Stimulated activated CD8-positive, alpha-beta memory T cell treated with anti-CD3 and anti-CD28 coated beads, Interleukin-4, amount 100 ng/mL, for 1 hour (primary cell): ENCODE measurements at places on chromosomes 13 and 19.

DNA sequence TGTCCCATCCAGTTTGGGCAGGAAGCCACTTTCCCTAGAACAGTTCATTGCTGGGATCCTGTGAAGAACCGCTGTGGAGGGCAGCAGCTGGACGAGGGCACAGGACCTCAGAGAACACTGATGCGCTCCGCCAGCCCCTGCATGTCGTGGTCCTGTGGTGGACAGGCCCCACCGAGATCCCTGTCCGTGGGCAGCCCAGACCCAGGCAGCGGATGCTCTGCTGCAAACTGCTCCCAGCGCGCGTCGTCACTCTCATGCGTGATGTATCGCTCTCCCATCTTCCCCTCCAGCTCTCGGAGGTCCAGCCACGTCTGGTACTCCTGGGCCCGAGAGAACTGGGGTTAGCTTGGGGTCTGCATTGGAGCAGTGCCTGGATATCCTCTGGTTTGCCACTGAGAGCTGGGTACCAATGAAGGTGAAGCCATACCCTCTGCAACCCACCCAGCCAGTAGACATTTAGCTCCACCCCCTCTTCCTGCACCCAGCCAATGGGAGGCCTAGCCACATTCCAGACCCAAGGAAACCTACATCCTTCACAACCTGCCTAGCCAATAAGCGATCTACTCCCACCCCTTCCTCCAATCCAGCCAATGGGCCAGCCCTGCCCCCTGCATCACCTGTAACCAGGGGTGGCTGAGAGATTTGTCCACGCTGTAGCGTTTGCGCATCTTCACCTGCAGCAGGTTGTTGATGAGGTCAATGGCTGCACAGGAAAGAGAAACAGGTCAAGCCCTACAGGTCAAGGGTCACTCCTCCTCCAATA is 13.6 kb upstream of the DACT3 start:
- no peak for DNase-seq

GRCh38 chr13:48295271-48295670 is 8.3 kb upstream of the RB1 start:
- no peak for DNase-seq

DNA sequence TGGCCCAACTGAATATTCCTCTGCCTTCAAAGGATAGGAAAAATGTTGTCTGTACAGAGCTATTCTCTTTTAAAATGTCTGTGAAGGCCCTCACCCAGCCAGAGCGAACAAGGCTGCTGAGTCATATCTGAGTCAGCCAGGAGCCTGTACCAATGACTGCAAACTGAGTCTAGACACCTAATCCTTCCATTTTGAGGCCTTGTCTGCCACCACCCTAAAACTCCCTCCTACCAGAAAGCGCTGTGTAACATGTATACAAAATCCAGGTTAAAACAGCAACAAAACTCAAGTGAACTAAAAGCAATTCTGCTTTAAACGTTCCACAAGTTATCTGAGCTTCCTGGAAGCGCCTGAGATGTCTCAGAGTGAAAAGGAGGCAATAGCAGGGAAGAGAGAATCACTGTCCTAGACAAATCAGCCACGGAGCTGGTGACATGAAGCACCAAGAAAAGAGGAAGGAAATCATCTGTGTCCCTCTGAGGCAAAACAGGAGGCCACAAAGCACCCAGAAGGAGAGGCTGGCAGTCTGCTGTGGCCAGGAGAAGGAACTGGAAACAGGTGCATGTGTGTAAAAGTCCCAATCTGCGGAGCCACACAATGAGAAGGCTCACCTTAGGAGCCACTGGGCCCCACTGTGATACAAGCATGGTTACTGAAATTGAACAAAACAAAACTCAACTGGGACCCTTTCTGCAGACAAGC is 10.2 kb downstream of the DHRS12 start:
- DNase-seq, result no peak

DNA sequence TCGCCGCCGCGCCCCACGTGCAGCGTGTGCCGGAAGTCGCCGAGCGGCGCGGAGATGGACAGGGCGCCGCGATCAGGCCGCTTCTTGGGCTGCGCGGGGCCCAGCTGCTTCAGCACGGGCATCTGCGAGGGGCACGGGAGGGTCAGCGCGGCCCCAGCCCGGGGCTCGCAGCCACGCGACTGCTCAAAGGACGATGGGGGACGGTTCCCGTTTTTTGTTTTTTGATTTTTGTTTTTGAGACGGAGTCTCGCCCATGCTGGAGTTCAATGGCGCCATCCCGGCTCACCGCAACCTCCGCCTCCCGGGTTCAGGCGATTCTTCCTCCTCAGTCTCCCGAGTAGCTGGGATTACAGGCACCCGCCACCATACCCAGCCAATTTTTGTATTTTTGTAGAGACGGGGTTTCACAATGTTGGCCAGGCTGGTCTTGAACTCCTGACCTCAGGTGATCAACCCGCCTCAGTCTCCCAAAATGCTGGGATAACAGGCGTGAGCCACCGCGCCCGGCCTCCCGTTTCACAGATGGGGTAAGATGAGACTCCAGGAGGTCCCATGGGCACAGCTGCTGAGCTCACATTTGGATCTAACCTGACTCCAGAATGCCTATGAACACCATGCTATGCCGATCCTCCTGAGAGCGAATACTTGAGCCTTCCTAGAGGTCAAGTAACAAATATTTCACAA is 2.0 kb upstream of the LENG9 start:
- no peak for DNase-seq

- DNase-seq, result no peak
Observed at GRCh38 chr19:46993622-46994021, 26.0 kb upstream of the NPAS1 start.

DNA sequence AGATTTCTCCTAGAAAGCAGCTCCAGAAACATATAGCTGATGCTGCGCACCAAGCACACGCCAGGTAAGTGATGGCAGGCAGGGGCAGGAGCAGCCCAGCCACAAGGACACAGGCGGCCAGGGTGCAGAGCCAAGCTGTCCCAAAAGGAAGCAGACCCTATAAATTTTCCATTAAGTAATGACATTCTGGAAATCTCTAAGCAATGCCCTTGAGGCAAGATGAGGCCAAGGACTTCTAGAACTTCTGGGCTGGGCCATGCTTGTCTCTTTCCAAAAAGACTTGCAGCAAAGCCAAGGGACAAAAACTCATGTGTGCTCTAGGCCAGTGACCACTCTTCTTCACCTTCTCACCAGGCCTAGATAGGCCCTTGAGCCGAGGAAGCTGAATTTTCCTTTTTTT is 42.2 kb upstream of the EPHX3 start:
- no peak for DNase-seq

DNA sequence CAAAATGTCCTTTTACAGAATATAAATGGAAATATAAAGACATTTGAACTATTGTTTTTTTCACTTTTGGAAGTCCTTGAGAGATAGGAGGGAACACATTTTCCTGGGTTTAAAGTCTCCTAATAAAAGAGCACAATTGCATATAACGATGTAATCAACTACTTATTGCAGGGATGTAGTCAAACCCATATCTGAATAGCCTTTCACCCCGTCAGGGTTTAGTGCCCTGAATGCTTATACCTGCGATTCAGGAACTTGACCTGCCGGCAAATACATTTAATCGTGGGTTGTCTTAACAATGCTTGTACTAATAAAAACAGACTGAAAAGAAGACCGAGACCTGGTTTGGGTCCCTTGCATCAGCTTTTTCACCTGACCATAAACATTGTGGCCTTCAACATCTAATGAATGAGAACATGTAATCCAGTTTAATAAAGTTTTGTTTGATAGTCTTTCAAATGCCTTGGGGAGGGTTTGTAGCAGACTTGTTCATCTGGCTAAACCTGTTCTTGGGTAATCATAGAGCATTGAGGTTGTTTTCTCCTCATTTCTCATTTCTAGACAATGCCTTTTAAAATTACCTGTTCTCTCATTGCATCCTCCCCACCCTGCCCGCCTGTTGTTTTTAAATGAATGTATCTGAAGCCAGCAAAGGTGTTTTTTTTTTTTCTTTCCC is 7.0 kb downstream of the KLF5 start:
- DNase-seq, result no peak

GRCh38 chr19:12485052-12485416 is 418 bp upstream of the ZNF709 start:
- DNase-seq, result no peak

DNA sequence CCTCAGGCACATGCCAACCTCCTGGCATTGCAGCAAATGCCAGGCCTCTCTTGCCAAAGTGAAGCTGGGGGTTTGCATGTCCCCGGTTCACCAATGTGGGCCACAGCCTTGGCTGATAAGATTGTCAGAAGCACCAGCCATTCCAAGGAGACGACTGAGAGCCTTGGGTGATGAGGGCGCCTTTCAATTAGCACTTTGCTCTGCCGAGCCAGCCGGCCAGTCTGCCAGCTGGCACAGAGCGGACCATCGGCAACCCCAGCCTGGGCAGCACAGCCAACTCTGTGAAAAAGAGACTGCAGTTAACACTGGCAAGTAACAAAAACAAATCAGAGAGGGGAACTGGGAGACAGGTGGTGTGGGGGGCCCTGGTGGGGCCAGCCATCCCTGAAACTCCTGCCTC is 67.3 kb downstream of the EFNB2 start:
- DNase-seq, result no peak

- no peak for DNase-seq
Observed at GRCh38 chr13:109844396-109844795, 58.0 kb upstream of the IRS2 start.

DNA sequence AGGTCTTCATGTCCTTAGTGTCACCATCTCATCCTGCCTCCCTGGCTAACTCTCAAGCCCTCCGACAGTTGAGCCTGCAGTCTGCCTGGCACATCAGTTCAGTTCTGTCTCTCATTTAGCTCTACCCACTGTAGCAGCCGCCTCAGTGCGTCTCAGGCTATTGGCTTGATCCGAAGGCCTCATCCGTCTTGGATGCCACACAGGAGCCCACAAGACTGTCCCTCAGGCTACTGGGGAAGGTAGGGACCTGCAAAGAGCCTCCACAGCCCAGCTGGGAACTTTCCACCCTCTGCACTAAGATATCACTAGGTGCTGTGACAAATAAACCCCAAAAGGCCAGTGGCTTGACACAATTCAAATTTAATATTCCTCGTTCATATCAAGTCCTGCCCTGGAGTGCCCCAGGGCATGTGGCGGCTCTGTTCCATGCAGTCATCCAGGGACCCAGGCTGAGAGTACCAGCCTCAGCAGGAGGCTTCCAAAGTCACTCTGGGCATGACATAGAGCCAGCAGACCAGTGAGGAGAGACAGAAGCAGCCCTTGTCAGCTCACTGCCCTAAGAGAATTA is 5.7 kb downstream of the VSTM2B start:
- no peak for DNase-seq

DNA sequence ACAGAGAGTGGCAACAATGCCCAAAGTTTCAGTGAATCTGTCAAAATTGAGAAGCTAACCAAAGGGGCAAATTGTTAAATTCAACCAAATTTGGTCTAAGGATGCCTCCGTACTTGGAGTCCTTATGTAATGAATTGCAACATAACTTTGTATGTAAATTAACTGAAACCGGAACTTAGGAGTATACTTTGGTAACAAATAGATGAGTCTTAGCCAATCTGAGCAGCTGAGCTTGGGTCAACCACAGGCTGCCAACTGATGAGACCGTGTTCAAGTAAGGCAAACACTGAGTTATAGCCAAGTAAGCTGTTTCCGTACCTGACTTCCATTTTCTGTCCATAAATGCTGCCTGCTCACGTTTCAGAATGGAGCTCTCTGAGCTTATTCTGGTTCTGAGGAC is 5.3 kb downstream of the VWA8 start:
- DNase-seq, result no peak

- no peak for DNase-seq
Observed at GRCh38 chr13:93416736-93417355, 190.2 kb downstream of the GPC6 start.

- DNase-seq, result no peak
Observed at GRCh38 chr19:10454267-10454666, 33.9 kb downstream of the PDE4A start.

GRCh38 chr13:48731957-48732569 is 78.3 kb downstream of the CYSLTR2 start:
- DNase-seq, result peak; percentile 11

GRCh38 chr19:32330213-32330857 is 15.1 kb upstream of the ZNF507 start:
- DNase-seq, result no peak

GRCh38 chr19:38172001-38172400 is 52.0 kb downstream of the DPF1 start:
- DNase-seq, result no peak

DNA sequence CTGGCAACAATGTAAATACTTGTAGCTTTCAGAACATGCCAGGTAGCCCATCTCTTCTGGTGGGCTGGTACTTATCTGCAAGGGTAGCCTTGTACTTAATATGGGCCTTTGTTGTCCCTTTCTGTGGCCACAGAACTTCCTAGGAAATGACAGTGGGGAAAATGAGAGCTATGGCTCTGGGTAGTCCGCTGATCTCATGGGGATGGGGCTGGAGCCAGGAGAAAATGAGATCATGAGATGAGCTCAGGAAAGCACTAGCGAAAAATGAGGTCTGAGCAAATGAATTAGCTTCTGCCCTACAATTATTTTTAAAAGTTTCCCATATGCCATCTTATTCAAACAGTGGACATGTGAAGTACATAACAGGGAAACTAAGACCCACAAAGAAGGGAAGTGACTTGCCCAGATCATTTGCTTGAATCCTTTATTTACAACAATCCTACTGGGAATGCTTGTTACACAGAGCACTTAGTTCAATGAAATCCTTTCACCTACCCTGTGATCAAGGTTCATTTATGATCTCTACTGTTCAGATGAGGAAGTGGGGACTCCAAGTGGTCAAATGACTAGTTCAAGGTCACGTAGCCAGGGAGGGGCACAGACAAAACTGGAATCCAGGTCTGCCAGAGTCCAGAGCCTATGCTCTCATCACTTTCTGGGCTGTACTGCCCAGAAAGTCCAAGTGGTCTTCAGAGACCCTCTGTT is 87.1 kb downstream of the PTPRS start:
- DNase-seq, result no peak

GRCh38 chr13:97582170-97582569 is 148.2 kb downstream of the RAP2A start:
- DNase-seq, result no peak

DNA sequence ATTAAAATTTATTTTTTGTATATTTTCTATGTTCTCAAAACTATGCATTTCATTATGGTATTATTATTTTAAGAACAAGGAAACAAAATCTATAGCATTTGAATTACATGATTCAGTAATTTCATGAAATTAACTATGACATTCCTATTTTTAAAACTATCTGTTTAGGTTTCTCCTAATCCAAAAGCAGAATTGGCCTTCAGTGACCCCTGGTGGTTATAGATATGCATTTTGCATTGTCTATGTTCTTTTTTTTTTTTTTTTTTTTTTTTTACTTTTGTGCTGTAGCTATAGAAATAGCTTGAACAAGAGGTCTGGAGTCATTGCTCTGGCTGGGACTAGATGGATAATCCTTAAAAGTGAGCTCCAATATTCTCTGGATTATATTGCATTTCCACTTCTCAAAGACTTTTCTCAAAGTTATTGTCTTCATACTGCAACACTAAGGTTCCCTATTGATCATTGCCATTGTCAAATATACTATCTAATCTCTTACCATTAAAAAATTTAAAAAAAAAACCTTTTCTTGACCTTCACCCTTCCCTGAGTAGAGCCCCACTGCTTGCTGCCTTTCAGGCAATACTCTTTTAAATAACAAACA is 15.9 kb upstream of the DNAJC3 start:
- DNase-seq, result no peak
